ENCODE measurements at places on chromosomes 6 and 20.

GRCh38 chr6:83371423-83371822 is 59.4 kb downstream of the ME1 start:
- no peak for DNase-seq

- no peak for DNase-seq
These were observed 219.6 kb downstream of the NRN1 start for GRCh38 chr6:5786969-5787720.

- DNase-seq: no peak
These were observed 187.4 kb downstream of the RNGTT start for GRCh38 chr6:88775866-88776571.

- no peak for DNase-seq
These were observed 104.4 kb upstream of the BTBD3 start for GRCh38 chr20:11813106-11813890.

GRCh38 chr6:12844284-12845223 is 128.0 kb downstream of the PHACTR1 start:
- no peak for DNase-seq

DNA sequence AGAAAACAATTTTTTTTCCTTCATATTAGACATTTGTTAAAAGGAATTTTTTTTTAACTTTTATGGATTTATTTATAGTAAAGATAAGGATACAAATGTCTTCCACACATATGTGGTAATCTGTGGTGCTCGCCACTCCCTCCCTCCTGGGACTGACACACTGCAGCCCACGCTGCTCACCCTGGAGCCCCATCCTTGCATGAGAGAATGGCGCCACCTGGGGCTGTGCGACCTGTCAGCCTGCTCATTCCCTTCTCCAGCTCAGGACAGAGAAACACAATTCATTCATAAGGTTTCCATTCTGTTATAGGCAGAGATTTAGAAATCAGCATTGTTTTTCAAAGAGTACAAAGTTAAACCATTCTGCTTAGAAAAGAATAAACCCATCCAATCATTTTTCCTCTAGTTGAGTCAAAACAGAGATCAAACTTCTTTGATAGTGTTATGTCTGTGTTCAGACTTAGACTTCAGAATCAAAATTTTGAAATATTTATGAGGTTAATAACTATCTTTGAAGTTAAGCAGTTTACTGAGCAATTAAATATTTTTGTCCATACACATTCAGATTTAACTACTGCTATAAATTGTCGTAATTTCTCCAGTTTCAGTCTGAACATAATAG is 42.8 kb upstream of the DYNLRB1 start:
- DNase-seq: no peak

GRCh38 chr6:88763160-88763559 is 200.3 kb downstream of the RNGTT start:
- no peak for DNase-seq

DNA sequence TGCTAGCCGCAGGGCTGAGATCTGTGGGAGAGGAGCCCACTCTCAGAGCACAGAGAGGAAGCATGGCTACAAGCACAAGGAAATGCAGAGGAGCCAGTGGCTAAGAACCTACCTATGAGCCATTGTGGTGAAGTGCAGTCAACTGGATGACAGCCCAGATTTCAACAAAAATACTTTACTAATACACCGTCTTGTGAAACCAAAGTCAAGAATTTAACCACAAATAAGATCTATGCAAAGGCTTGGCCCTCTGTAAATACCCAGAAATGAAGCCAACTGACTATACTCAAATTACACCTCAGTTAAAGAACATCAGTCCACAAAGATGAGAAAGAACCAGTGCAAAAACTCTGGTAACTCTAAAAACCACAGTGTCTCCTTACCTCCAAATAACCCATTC is 40.1 kb upstream of the PTCHD4 start:
- DNase-seq: no peak

GRCh38 chr20:38965264-38965663 is 3.1 kb downstream of the DHX35 start:
- DNase-seq: no peak

DNA sequence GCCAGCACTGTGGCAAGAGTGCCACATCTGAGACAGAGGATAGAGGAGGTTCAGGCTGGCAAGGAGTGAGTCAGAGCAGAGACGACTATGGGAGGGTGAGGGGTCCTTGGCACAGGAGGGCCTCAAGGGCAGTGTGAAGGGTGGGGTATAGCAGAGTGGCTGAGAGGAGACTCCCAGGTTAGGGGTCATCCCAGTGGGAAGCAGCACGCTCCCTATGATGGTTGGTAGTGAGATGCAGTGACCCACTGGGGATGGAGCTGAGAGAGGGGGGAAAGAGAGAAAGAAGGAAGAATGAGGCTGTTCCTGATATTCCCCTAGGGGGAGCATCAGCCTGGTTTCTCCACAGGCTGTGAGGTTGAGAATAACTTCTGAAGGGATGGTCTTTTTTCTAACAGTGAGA is 97.3 kb downstream of the INSM1 start:
- DNase-seq: no peak

GRCh38 chr6:95285881-95286280 is 291.5 kb upstream of the MANEA start:
- DNase-seq: no peak

DNA sequence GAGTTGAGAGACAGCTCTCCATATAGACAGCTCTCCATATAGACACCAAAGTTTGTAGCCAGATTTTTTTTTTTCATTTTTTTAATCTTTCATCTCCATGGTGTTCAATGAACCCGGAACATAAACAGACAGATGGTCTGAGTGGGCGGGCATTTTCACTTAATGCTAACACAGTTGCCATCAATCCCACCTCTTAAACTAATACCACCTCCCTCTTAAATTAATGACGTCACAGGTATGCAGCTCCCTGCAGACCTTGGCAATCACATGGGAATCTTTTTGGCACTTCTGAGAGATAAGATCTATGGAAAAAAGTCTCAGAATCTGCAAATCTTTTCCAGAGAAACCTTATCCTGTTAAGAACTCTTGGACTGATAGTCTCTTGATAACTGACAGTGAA is 43.2 kb downstream of the PFDN4 start:
- no peak for DNase-seq

- DNase-seq: peak; percentile 57
These were observed 181.2 kb upstream of the SHLD1 start for GRCh38 chr20:5569021-5569420.

DNA sequence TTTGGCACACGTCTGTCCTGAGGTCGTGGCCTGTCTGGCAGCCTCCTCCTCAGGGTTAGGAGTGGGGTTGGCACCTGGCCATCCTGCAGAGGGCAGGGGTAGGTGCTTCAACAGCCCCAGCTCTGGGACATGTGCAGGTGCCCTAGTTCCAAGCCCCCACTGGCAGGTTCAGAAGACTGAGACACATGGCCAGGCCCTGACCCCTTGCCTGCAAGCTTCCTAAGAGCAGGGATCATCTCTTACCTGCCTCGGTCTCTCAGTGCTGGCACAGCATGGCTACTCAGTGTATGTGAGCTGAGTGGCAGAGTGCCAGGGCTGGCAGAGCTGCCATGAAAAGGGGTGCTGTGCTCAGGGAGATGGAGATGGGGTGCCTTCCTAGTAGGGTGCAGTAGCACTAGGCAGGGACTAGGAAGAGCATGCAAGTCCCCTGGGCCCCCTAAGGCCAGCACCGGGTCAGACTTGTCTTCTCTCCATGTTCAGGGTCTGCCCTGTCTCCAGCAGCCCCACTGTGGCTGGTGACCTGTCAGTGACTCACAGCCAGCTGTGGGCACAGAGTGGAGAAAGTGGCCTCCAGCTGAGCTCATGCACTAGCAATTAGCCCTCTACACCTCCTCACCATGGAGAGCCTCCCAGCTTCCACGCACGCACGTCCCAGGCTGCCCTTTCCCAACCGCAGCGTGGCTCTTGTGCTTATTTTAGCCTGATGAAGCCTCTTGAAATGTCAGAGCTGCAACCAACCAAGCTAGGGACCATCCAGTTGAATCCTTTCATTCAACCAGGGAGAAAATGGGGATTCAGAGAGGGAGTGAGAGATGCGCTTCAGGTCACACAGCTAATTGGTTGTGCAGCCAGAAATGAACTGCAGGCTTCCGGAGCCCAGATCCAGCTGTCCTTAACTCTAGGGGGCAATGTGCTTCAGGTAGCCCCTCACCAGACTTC is 116.6 kb downstream of the MRPL14 start:
- no peak for DNase-seq

DNA sequence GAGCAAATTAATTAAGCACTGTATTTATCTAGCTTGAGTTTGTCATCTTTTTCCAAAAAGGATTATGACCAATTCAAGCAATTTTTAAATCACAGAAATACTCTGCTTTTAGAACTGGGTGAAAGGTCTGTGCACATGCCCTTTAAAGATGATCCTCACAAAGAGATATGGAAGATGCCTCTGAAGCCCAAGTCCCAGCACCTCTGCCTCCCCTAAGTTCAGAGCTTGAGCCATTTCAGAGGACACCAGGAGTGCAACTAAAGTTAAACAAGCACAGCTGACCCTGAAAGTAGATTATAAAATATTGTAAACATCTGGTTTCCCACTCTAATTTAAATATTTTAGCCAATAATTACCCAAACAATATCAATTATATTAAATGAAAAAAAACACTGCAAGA is 139.5 kb upstream of the BEND6 start:
- DNase-seq: no peak

DNA sequence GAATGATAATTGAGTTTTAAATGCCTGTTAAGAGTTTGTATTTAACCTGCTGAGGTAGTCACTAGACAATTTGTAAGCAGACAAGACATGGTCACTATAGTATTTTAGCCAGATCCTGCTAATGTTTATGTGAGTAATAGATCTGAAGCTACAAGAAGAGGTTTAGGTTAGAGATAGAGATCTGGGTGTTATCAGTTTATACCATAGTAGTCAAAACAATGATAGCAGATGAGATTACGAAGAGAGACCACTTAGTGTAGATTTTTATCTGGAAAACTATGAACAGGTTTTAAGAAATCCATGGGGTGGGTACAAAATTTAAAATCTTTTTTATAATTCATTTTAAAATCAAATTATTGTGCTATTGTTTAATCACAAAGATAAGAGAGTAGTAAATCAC is 47.5 kb downstream of the PHIP start:
- no peak for DNase-seq

DNA sequence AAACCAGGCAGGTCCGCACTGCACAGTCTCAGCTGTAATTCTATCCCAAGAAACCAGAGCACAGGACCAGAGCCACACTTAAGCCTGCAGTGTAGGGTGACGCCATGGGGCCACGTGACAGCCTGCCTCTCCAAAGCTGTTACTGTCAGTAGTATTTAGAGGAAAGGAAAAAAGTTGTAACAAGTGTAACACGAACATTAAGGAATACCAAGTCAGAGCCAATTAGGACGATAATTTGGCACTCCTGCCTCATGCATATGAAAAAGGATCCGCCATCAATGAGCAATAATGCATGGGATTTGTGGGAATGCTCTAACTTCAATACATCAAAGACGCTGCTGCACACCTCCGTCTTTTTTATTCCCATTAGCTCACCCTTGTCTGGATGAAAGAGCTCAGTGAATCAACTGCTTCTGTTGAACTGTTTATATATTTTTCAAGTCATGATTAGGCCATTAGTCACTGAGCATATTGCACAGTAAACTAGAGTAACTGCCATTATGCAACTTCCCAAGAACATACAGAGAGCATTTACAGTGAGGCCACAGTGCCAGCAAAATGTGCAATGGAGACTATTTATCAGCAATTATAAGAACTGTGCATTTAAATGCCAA is 79.9 kb downstream of the ATXN1 start:
- DNase-seq: no peak

DNA sequence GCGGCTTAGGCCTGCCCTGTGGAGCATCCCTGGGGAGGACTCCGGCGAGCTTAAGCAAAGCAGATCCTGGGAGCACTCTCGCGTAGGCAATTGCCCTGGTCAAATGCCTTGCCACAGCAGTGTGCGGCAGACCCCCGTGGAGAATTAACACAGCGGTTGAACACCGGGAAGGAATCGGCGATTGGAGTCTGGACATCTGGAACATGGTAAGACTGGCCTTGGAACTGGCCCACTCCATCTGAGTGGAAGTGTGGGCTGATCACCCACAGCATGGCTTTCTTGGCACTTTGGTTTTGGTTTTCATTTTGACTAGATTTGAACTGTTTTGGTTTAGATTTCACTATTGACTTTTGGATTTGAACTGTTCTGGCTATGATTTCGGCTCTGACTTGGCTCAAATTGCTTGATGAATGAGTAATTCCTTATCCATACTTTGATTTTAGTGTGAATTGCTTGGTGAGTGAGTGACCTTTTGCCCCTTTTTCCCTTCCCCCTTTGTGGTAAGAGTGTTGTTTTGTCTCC is 300.7 kb downstream of the RNGTT start:
- DNase-seq: no peak

DNA sequence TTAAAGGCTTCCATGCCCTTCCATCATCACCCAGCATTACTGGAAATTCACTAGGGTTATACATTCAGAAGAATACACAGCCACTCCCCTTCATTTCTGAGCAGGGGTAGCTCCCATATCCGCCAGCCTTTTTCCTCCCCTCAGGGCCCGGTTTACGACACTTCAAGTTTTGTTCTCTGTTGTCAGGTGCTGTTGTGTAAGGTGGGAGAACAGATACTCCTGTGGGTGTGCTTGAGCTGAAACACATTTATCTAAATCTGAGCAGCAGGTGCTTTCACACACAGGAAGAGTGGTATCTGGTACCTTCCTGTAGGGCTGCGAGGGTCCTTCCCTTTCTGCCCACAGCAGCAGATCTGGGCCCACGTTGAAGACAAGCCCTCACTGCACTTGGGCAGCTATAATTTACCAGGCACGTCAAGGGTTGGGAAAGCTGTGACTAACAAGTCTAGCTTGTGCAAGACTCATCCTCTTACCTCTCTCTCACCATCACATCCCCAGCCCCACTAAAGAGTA is 215.8 kb upstream of the RREB1 start:
- no peak for DNase-seq

- no peak for DNase-seq
These were observed 50.4 kb downstream of the CPXM1 start for GRCh38 chr20:2749951-2750490.

- no peak for DNase-seq
These were observed 156.6 kb downstream of the ZDHHC14 start for GRCh38 chr6:157537556-157537955.

GRCh38 chr20:38135651-38136420 is 29.2 kb downstream of the TGM2 start:
- DNase-seq: no peak

Measured in CD4-positive, alpha-beta T cell treated with Interleukin-6 at 100 ng/mL for 8 hours (primary cell).